Cardiac muscle cell (in vitro differentiated cells and primary cell): ENCODE measurements at places on chromosomes 16 and 17.

DNA sequence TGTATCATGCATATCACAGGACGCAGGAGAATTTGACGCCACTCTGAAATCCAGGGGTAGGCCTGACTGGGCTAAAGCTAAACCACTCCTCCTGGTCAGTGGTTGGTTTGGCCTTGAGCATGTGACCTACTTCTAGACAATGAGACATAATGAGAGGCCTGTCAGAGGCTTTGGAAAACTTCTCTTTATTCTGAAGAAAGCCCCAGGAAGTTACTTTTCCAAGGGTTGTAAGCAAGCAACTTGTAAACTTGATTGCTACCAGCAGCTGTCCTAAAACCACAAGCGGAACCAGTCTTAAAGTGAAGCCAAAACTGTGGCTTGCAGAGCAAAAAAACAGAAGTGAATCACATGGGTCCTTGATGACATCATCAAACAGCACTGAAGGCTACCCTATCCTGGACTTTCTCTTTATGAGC is 138.2 kb upstream of the COX10 start:
- H3K27ac ChIP-seq, result no peak overlapping the region
- H3K4me1 ChIP-seq, result peaks cover 10% of the 10 kb centered on the region
- H3K27me3 ChIP-seq, result peaks cover 21% of the 10 kb centered on the region
- no peaks in the 10 kb centered on the region for H3K36me3 ChIP-seq

- DNase-seq, result peak; percentile 14
- peak overlapping the region; percentile 88 for H3K27ac ChIP-seq
- H3K4me1 ChIP-seq, result no peaks in the 10 kb centered on the region
- H3K36me3 ChIP-seq, result peaks cover 5% of the 10 kb centered on the region
- H3K4me3 ChIP-seq, result peak overlapping the region; percentile 81
These were observed 652 bp downstream of the VPS35L start for GRCh38 chr16:19555938-19556771.

GRCh38 chr17:35953720-35954119 is 10.2 kb upstream of the LYZL6 start:
- H3K27me3 ChIP-seq, result no peaks in the 10 kb centered on the region
- no peak overlapping the region for H3K4me3 ChIP-seq
- no peaks in the 10 kb centered on the region for H3K4me1 ChIP-seq
- no peak for DNase-seq

- H3K27me3 ChIP-seq, result no peaks in the 10 kb centered on the region
- no peaks in the 10 kb centered on the region for H3K4me1 ChIP-seq
- no peak for DNase-seq
These were observed 68.5 kb upstream of the DNAH17 start for GRCh38 chr17:78645421-78646295.

DNA sequence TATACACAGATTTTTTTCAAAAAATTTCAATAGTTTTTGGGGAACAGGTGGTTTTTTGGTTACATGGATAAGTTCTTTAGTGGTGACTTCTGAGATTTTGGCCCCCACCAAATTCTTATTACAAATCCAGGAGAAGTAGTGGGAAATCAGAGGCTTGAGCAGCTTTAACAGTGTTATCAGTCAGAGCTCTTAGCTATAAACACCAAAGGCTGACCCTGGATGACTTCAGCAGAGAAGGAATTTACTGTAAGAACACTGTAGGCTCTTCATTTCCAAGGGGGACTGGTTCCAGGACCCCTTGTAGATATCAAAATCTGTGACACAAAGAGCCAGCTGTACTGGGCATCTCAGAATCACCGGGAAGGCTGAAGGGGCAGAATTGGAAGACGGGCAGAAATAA is 17.8 kb downstream of the MPHOSPH6 start:
- DNase-seq, result peak; percentile 9
- H3K27me3 ChIP-seq, result no peaks in the 10 kb centered on the region
- peaks cover 14% of the 10 kb centered on the region for H3K36me3 ChIP-seq

DNA sequence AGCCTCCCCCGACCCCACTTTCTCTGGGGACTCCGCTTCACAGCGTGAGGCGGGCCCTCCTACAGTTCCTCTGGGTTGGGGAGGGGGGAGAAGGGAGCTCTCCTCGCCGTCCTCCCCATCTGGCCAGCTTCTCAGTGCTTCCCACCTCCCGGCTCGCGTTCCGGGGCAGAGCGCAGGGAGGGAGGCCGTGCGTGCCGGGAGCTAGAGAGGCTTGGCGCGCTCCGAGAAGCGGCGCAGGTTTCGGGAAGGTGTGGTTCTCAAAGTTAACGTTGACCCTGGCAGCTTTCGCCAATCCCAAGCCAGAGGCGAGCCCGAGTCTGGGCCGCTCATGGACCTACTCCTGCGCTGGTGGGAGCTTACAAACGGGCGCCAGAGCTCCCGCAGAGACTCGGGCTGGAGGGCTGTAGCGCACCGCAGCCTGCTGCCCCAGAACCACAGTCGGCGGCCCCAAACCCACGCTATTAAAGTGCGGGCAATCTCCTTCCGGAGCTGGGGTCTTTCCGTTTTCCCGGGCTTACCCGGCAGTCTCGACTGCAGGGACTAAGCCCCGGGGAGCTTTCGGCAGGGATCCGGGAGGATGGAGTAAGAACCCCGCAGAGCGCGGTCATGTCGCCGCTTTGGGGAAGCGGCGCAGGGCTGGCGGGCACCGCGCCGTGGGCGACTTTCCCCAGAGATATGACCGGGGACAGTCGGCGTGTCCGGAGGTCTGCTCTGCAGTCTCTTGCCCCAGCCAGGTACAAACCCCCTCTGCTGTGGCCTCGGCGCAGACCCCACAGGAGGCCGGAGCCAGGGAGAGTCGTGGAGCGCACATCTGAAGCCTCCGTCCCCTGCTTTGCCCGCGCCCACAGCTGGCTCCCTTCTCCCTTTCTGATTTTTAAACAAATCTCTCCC is 787 bp downstream of the CDH11 start:
- H3K4me3 ChIP-seq, result peak overlapping the region; percentile 56
- peaks cover 21% of the 10 kb centered on the region for H3K4me1 ChIP-seq
- no peaks in the 10 kb centered on the region for H3K36me3 ChIP-seq
- H3K27ac ChIP-seq, result no peak overlapping the region
- peak; percentile 60 for DNase-seq
- peaks cover 20% of the 10 kb centered on the region for H3K27me3 ChIP-seq

DNA sequence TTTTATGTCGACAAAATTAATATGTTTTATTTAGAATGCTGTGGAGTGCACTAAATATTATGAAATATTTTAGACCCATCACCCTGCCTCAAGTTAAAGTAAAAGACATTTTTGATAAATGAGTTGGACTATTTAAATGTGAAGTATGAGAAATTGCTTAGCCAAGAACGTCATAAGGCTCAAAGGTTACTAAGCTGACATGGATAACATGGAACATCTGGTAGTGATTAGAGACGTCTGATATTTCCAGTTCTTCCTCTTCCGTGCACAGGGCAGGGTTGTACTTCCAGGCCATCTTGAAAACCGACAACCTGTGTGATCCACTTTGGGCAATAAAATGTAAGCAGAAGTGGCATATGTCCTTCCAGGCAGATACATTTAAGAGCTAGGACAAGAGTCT is 7.2 kb upstream of the CCL8 start:
- no peak overlapping the region for H3K27ac ChIP-seq
- no peaks in the 10 kb centered on the region for H3K4me1 ChIP-seq
- H3K4me3 ChIP-seq, result no peak overlapping the region
- H3K27me3 ChIP-seq, result peaks cover 45% of the 10 kb centered on the region

- no peak for DNase-seq
- H3K4me1 ChIP-seq, result no peaks in the 10 kb centered on the region
- H3K27me3 ChIP-seq, result peaks cover 39% of the 10 kb centered on the region
- no peak overlapping the region for H3K27ac ChIP-seq
- no peaks in the 10 kb centered on the region for H3K36me3 ChIP-seq
These were observed 4.1 kb downstream of the NOTUM start for GRCh38 chr17:81956607-81957589.

- H3K27ac ChIP-seq, result no peak overlapping the region
- no peaks in the 10 kb centered on the region for H3K27me3 ChIP-seq
- no peak overlapping the region for H3K4me3 ChIP-seq
- DNase-seq, result no peak
- H3K4me1 ChIP-seq, result no peaks in the 10 kb centered on the region
These were observed 27.5 kb downstream of the GGA2 start for GRCh38 chr16:23482778-23483177.

- H3K36me3 ChIP-seq, result no peaks in the 10 kb centered on the region
- H3K27ac ChIP-seq, result no peak overlapping the region
These were observed 57.0 kb upstream of the TNRC6C start for GRCh38 chr17:77901481-77901880.

DNA sequence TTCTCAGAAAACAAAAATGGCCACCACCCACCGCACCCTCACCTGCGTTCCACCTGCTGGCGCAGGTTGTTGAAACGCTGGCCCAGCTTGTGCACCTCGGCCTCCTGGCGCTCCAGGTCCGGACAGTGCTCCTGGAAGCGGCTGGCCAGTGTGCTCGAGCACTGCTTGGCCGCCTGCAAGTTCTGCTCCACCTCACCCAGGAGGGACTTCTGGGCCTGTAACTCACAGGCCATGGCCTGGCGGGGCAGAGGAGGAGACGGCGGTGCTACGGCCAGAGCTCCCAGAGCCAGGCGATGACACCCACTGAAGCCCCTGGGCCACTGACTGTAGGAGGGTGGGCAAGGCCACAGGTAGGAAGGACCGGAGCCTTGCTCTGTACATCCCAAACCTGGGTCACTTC is 43.4 kb downstream of the UBN1 start:
- no peak for DNase-seq
- peaks cover 10% of the 10 kb centered on the region for H3K36me3 ChIP-seq
- no peak overlapping the region for H3K4me3 ChIP-seq
- no peaks in the 10 kb centered on the region for H3K4me1 ChIP-seq

- no peaks in the 10 kb centered on the region for H3K4me1 ChIP-seq
- peaks cover 9% of the 10 kb centered on the region for H3K27me3 ChIP-seq
- H3K36me3 ChIP-seq, result no peaks in the 10 kb centered on the region
- no peak overlapping the region for H3K27ac ChIP-seq
- DNase-seq, result peak; percentile 72
These were observed 392.9 kb upstream of the EEF2KMT start for GRCh38 chr16:5490499-5490898.

DNA sequence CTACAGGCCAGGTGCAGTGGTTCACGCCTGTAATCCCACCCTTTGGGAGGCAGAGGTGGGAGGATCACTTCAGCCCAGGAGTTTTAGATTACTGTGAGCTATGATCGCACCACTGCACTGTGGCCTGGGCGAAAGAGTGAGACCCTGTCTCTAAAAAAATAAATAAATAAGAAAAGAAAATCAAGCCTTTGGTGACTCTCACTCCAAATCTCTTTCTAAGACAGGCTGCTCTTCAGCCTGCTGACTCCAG is 976 bp downstream of the ABCC3 start:
- DNase-seq, result no peak
- H3K27me3 ChIP-seq, result peaks cover 71% of the 10 kb centered on the region
- no peak overlapping the region for H3K4me3 ChIP-seq
- H3K4me1 ChIP-seq, result no peaks in the 10 kb centered on the region
- no peaks in the 10 kb centered on the region for H3K36me3 ChIP-seq

GRCh38 chr17:45681706-45682105 is 102.4 kb upstream of the CRHR1 start:
- no peak for DNase-seq
- H3K27me3 ChIP-seq, result no peaks in the 10 kb centered on the region
- H3K4me3 ChIP-seq, result no peak overlapping the region
- no peaks in the 10 kb centered on the region for H3K4me1 ChIP-seq
- H3K27ac ChIP-seq, result no peak overlapping the region

DNA sequence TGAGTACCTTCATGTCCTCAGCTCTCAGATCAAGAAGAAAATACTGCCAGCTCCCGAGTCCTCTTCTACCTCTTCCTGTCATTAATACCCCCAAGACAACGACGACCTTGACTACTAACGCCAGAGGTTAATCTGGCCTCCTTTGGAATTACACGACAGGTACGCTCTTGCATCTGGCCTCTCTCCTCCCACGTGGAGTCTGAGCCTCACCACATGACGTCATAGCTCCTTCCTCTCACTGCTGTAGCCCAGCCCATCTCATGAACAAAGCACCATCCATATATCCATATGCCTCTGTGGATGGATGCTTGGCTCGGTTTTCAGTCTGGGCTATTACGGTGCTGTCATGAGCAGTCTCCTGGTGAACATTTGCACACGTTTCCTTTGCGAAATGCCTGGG is 110.2 kb upstream of the TNRC6C start:
- H3K4me3 ChIP-seq, result no peak overlapping the region
- H3K27me3 ChIP-seq, result no peaks in the 10 kb centered on the region
- H3K4me1 ChIP-seq, result no peaks in the 10 kb centered on the region
- no peak overlapping the region for H3K27ac ChIP-seq
- no peaks in the 10 kb centered on the region for H3K36me3 ChIP-seq
- DNase-seq, result no peak

- DNase-seq, result peak; percentile 32
- H3K27me3 ChIP-seq, result no peaks in the 10 kb centered on the region
- H3K4me1 ChIP-seq, result peaks cover 10% of the 10 kb centered on the region
- peaks cover 29% of the 10 kb centered on the region for H3K36me3 ChIP-seq
- peak overlapping the region; percentile 91 for H3K4me3 ChIP-seq
These were observed 667 bp downstream of the OGFOD1 start for GRCh38 chr16:56451753-56452689.

DNA sequence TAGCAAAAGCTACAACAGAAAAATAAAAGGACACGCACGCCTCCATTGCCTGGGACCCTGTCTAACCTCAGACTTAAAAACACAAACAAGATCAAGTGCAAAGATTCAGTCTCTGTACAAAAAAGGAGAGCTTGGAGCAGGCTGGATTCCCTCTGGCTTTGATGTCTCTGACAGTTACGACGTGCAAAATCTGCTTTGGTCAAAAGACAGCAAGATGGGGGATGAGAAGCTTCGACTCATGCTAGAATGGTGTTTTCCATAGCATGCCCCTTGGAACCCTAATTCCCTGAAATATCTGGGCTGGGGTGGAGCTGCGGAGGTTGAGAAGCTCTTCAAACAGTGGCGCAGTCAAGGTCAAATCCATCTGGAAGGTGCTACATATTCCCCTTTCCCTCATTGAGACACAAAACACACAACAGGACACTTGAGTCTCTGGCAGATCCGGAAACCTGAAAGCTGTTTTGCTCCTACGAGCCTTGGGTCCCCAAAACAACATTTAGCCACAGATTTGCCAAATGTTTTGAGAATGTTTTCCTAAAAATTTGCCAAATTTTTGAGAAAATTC is 9.1 kb downstream of the MYH11 start:
- peaks cover 93% of the 10 kb centered on the region for H3K27me3 ChIP-seq
- DNase-seq, result no peak
- no peak overlapping the region for H3K4me3 ChIP-seq
- H3K27ac ChIP-seq, result no peak overlapping the region
- H3K4me1 ChIP-seq, result no peaks in the 10 kb centered on the region

GRCh38 chr16:82061861-82062525 is 26.9 kb downstream of the HSD17B2 start:
- no peaks in the 10 kb centered on the region for H3K4me1 ChIP-seq
- no peak overlapping the region for H3K27ac ChIP-seq
- H3K4me3 ChIP-seq, result no peak overlapping the region
- H3K36me3 ChIP-seq, result no peaks in the 10 kb centered on the region

DNA sequence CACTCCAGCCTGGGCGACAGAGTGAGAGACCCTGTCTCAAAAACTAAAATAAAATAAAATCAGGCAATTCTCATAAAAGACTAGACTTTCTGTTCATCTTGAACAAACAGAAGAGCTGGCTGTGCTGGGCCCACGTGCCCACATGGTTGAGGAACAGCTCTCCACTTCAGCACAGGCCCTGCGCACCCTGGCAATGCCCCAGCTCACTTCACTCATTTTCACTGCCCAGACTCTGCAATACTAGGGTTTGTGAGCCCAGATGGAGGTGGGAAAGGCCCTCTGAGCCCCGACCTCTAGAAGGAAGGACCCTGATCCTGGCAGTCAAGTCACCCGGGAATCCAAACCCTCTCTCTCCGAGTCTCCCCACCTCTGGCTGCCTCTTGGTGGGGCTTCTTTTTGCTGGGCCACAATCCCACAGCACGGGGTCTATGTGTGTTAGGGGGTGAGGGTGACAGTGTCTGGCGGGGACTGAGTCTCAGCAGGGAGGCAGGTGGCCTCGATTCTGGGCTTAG is 14.8 kb downstream of the MYLK3 start:
- H3K27ac ChIP-seq, result peak overlapping the region; percentile 30
- peaks cover 25% of the 10 kb centered on the region for H3K36me3 ChIP-seq
- H3K4me1 ChIP-seq, result peaks cover 4% of the 10 kb centered on the region
- H3K4me3 ChIP-seq, result no peak overlapping the region
